ENCODE measurements at places on chromosomes 2 and 18.

GRCh38 chr2:11687736-11688135, 17.7 kb upstream of the NTSR2 start:
- no peak for DNase-seq

GRCh38 chr2:16625201-16625729, 40.4 kb downstream of the CYRIA start:
- DNase-seq, result no peak

DNA sequence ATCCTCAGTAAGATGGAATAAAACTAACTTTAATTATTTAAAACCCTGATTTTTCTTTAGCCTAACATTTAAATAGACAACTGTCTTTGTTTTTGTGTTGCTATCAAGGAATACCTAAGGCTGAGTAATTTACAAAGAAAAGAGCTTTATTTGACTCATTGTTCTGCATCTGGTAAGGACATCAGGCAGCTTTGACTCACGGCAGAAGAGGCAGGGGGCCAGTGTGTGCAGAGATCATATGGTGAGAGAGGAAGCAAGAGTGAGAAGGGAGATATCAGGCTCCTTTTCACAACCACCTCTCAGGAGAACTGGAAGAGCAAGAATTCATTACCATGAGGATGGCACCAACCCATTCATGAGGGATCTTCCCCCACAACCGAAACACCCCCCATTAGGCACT, 64.6 kb upstream of the TFPI start:
- DNase-seq, result no peak

DNA sequence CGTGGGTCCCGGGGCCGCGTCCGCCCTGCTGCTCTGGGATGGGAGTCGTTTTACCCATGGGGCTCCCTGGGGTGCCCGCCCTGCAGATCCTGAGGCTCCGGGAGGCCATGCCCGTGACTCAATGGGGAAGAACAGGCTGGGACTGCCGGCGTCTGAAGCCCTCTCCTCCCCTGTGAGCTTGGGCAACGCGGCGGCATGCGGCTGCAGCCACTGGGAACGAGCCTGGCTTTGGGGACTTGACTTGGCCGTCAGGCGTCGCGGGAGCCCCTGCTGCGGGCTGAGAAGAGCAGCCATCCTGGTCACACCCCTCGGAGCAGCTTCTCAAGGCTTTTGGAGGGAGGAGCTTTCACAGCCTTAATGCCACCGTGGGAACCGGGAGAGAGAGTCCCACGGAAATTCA, 126.9 kb upstream of the CTDP1 start:
- no peak for DNase-seq

- no peak for DNase-seq
Observed at GRCh38 chr2:121836611-121837010, 81.2 kb downstream of the TSN start.

DNA sequence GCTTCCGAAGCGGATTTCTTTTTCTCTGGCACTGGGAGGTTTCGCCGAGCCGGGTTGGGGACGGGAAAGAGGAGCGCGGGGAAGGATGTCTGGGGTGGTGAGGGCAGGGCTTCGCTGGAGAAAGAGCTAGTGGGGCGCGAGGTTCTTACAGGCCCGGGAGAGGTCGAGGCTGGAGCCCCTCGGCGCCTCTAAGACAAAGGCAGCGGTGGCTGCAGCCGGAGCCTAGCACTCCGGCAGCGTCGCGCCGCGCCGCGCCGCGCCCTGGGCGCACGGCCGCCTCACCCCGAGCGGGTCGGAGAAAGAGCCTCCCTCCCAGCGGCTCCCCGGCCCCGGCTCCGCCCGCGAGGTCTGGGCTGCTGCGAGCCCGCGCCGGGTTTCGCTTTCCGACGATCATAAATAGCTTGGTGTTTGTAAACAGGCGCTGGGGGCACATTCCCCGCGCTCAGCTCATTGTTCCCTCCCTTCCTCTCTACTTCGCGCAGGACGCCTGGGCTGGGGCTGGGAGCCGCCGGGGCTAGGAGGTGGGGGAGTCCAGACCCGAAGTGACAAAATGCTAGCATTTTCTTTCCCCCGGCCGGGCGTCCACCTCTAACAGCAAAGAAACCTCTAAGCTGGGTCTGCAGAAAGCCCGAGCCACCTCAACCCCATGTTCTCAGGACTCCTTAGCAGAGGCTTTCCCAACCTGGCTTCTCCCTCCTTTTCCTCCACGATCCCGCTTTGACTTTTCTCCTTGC, 813 bp upstream of the MEIS1 start:
- no peak for DNase-seq

Data from activated CD8-positive, alpha-beta memory T cell treated with anti-CD3 and anti-CD28 coated beads for 24 hours (primary cell).